NCI-H446 treated with DMSO at 0.1 percent for 48 hours (cell line): ENCODE measurements at places on chromosomes 1 and 21.

GRCh38 chr1:51669816-51670215 lies 52.9 kb downstream of the OSBPL9 start:
- DNase-seq, result no peak

GRCh38 chr1:186220067-186220466 lies 155.0 kb downstream of the TPR start:
- DNase-seq, result no peak

- no peak for DNase-seq
Measured at GRCh38 chr1:158272681-158273080, 17.0 kb upstream of the CD1C start.

GRCh38 chr21:40471103-40471502 lies 375.9 kb downstream of the DSCAM start:
- no peak for DNase-seq

- DNase-seq, result no peak
Measured at GRCh38 chr1:201145816-201146215, 8.5 kb downstream of the TMEM9 start.

DNA sequence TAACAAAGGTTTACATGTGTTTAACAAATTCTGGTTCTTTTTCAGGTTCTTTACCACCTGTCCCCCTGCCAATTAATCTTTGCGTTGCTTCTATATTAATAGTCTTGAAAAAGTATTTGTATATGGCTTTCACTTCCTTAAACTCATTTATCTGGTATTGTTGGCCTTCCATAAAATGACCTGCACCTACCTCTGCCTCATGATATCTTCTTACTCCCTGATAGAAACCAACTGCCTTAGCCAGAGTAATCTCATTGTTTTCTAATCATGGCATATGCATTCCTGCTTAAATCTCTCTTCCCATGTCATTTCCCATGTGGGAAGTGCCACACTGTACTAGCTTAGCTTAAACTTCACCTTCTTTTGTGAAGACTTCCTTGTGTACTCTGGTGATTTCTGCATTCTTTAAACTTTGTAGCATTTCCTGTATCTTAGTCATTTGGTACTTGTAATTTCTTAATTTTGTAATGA lies 8.7 kb downstream of the SMG7 start:
- no peak for DNase-seq

DNA sequence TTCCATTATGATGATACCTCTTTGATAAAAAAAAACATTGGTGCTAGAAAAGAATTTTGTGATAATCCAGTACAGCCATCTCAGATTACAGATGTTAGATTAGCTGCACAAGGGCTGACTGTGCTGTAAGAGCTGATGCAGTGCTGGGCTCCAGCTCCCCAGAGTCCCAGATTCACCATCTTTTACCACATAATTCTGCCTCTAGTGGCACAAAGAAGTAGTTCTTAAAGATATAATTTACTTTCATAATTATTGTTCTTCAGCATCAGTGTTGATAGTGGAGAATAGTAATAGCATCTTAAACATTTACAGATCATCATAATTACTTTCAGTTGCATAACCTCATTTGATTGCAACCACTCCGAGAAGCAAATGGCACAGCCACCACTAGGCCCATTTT lies 262.1 kb downstream of the BRINP2 start:
- DNase-seq, result no peak

DNA sequence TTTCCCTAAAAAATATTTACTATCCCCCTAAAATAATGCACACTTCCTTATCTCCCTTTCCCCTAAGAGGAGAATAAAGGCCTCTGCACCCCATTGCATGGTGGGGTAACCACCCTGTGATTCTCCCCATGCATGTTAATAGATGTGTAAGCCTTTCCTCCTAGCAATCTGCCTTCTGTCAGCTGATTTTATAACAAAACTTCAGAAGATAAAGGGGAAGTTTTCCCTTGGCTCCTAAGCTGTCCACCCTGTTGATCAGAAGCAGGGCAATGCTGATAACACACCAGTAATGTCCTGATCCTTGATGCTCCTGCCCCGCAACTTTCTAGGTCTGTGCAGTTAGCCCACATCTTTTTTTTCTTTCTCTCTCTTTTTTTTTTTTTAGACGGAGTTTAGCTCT lies 11.4 kb upstream of the RNF187 start:
- no peak for DNase-seq
